ENCODE measurements at places on chromosomes 5 and 9.

- DNase-seq = no peak
Observed at GRCh38 chr5:63794296-63794695, 167.9 kb downstream of the HTR1A start.

GRCh38 chr9:133477992-133478850 is 678 bp downstream of the SLC2A6 start:
- DNase-seq = no peak

DNA sequence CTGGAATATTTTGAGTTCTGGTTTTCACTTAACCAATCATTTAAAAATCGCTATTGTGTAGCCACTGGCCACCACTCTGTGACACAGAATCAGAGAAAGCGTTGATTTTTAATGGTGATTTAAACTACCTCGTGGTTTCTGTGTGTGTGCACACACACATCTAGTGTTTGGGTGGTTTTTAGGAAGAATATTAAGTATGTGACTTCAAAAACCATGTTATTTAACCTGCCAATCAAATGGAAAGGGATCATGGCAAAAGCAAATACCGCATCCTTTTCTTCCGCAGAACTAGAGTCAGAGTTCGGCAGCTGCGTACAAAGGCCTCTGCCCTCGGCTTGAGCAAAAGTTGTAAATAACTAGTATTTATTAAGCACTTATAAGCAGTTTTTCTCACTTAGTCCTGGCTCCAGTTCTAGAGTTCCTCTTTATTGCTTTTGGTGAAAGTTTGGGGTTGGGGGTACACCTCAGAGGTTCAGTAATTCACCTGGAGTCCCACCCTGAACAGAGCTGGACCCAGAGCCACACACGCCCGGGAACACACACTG is 40.6 kb downstream of the HABP4 start:
- no peak for DNase-seq

DNA sequence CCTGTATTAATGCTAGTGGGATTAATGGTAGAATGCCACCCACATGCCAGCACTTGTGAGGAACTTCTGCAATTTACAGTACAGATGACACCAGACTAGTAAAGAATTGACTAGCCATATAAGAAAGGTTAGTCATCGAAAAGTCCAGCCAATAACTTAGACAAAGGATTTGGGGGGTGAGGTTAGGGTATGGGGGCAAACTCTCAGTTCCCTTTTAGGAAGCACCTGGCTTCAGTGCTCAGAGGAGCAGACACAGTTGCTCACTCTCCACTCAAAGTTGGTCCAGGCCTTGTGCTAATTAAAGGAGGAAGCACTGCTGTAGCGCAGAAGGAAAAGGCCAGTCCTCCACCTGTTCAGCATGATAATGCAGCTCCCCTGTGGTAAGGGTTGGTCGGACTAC is 25.2 kb downstream of the TGFBR1 start:
- DNase-seq = no peak
